Esophagus muscularis mucosa (tissue), 4 donors: ENCODE measurements at places on chromosomes 2 and 18. TPM values are rescaled to one million over a fixed set of nuclear protein-coding genes. Genes with fewer than 3 reads are reported as not detected.

The ARID5A gene
- total RNA-seq = 89.3 TPM

DNA sequence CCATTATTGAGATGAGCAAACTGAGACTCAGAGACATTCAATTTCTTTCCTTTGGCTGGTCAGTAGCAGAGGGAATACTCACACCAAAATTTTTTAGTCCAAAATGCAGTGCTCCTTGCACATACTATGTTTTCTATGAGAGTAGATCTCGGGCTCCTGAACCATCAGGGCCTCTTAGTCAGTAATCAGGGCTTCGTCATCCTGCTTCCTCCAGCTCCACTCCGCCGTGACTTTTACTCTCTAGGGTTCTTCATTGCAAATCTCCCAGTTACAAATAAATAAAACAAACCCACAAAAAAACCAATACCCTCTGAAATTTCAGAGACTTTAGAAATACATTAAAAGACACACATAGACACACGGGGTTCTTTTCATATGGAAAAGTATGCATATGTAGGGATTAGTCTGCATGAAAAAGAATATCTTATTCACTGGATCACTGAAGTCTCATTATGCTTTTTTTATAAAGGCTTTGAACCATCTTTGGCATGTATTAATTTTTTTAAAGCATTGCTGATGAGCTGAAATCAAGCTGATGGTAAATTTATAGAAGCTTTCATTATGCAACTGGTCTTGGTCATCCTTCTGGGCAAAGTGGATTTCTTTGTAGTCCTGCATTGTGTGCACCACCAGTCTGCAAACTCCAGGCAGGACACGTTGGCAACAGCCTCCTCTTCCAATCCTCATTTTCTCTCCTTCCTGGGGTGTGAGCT is 235.0 kb downstream of the ICOS start:
- no peak for DNase-seq

DNA sequence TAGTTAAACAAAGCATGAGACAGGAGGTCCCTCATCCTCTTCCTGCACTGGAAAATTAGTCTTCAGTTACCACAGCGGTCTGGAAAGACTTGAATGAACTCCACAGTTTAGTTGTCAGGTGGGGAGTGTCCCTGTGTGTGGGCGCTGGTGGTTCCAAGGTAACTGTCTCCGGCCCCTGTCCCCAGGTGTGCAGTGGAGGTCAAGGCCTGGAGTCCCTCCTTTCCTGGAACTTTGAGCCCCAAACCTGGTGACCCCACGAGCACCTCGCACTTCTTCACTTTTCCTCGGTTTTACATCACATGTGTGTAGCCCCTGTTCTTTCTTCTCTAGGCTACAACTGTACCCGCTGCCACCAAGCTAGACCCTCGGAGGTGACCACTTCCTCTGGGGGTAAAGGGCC is 28.0 kb upstream of the INHBB start:
- no peak for DNase-seq

The CFAP65 gene
- total RNA-seq = not detected

- no peak for DNase-seq
Measured at GRCh38 chr2:48320742-48321141, 209.2 kb upstream of the STON1 start.

The EVA1A gene
- 0.17 TPM for total RNA-seq
